RKO (cell line): ENCODE measurements at places on chromosomes 11 and 22.

- DNase-seq, result no peak
Measured at GRCh38 chr11:106397787-106398501, 320.5 kb downstream of the AASDHPPT start.

DNA sequence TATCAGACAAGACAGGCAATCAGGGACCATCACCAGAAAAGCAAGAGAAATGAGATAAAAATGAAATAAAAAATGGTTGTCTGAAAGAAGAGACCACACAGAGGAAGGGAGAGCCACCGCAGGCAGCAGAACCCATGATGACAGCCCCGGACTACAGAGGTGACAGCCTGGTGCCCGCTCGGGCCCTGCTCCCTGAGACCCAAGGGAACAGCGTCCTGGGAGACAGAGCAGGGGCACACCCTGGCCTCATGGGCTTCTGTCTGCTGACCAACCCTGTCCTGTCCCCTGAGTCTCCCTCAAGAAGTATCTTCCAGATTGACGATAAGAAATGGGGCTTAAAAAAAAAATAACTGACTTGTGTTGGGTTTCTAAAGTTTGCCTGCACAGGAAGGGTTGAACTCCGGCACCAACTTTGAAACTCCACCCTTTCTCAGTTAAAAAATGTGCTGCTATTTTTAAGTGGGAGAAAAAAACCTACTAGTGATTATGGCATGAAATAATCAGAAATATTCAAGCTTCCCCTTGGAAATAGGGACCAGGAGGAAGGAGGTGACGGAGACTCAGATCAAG is 70.1 kb upstream of the TTLL12 start:
- no peak for DNase-seq

GRCh38 chr11:104003491-104003890 is 32.9 kb upstream of the DDI1 start:
- DNase-seq, result no peak

DNA sequence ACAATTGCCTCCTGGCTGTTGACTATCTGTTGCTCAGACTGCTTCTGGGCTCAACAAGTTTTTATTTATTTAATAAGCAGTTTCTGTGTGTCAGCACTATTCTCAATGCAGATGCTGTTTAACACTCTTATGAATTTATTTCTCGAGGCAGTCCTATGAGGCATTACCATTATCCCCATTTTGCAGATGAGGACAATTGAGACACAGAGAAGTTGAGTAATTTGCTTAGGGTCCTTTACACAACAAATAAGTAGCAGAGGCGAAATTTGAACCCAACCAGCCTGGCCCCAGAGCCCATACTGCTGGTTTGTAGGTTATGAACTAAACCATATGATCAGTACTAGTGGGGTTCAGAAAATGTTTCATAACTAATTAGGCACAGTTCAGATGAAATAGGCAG is 58.7 kb downstream of the APIP start:
- DNase-seq, result no peak

GRCh38 chr11:110974731-110975130 is 262.5 kb upstream of the ARHGAP20 start:
- no peak for DNase-seq

- no peak for DNase-seq
Measured at GRCh38 chr11:22780952-22781593, 48.5 kb downstream of the SVIP start.

DNA sequence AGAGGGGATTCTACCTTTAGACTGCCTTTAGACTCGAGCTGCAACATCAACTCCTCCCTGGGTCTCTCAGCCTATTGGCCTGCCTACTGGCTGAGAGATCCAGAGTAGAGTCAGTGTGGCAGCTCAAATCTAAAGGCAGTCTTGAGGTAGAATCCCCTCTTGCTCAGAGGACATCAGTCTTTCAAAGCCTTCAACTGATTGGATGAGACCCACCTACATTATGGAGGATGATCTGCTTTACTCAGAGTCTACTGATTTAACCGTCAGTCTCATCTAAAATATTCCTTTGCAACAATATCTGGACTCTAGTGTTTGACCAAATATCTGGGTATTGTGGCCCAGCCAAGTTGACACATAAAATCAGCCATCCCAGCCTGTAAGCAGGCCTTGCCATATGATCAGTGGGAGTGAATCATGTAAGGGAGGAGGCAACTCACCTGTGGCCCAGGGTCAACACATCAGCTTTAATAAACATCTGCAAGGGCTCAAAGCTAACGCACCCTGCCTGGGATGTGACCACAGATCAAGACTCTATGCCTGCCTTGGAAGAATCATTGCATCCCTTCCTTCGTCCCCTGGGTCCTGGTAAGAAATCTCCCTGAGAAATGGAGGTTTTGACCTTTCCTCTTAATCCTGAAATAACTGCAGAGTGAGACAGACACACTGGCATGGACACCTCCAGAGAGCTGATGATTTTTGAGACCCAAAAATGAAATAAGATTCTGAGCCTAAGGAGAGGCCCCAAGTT is 198.0 kb downstream of the DBX1 start:
- DNase-seq, result no peak

- DNase-seq, result no peak
Measured at GRCh38 chr11:106683435-106683834, 334.8 kb downstream of the GUCY1A2 start.
